A549 treated with Hydrocortisone at 1 μM for 4 hours (cell line): ENCODE measurements at places on chromosomes 2 and 18. TPM values are rescaled to one million over a fixed set of nuclear protein-coding genes. Genes with fewer than 3 reads are reported as not detected.

NT5C1B gene
- total RNA-seq = not detected in 5 replicates

CCNT2 gene
- total RNA-seq = 7.9 to 10.7 TPM (median 10.1 TPM) in 5 replicates

MYO5B gene
- total RNA-seq = 7.3 to 9.2 TPM (median 8.4 TPM) in 5 replicates

CNDP1 gene
- total RNA-seq = not detected in 5 replicates

AOX1 gene
- total RNA-seq = 4.1 to 8.6 TPM (median 4.8 TPM) in 5 replicates

CCDC121 gene
- 3.3 to 5.0 TPM (median 3.7 TPM) in 5 replicates for total RNA-seq

RTP5 gene
- total RNA-seq = not detected in 5 replicates

IL36G gene
- total RNA-seq = not detected in 5 replicates

DNAH7 gene
- total RNA-seq = 0.82 to 1.2 TPM (median 1.0 TPM) in 5 replicates

BMP10 gene
- total RNA-seq = not detected in 5 replicates

FOXI3 gene
- total RNA-seq = 0.05 to 0.09 TPM (median 0.05 TPM) in 4 of 5 replicates, not detected in the other

LYG2 gene
- 0.18 TPM in 1 of 5 replicates, not detected in the others for total RNA-seq

NAT8 gene
- not detected in 5 replicates for total RNA-seq
